ENCODE measurements at places on chromosomes 5 and 9.

DNA sequence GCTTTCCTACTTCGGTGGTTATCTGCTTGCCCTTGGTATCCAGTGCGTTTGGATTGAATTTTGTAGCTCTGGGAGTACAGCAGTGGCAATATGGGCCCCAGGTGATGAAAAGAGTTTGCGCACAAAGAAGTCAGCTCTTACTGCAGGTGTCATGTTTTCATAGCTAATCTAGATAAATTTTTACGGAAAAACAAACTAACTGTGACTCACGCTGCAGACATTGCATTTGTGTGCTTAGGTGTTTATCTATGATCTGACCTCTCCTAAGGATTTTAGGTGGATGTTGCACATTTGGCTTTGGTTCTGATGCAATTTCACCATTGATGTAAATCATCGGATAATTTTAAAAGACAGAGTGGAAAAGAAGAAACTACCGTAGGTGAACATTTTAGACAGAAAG lies 92.1 kb downstream of the VCAN start:
- DNase-seq, result no peak
- H3K4me1 ChIP-seq, result no peaks in the 10 kb centered on the region
- H3K36me3 ChIP-seq, result peaks cover 3% of the 10 kb centered on the region
- H3K27me3 ChIP-seq, result peaks cover 36% of the 10 kb centered on the region
- no peak overlapping the region for H3K4me3 ChIP-seq
- H3K27ac ChIP-seq, result no peak overlapping the region

DNA sequence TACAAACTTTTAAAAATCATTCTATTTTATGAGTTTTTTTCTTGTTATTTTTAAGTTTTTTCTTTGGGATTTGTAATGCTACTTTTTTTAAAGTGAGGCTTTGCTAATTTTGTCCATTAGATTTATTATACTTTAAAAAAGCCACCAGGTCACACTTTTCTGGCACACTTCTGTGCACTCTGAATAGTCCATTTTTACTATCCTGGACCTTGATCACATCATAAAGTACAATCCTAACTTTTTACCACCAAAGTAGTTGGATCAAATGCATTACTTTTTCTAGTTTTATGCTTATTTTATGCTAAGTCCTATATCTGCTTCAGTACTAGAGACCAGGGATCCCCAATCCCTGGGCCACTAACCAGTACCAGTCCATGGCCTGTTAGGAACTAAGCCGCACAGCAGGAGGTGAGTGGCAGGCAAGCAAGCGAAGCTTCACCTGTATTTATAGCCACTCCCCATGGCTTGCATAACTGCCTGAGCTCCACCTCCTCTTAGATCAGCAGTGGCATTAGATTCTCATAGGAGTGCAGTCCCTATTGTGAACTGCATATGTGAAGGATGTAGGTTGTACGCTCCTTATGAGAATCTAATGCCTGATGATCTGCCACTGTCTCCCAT lies 16.0 kb downstream of the FRRS1L start:
- H3K4me1 ChIP-seq, result no peaks in the 10 kb centered on the region
- no peak overlapping the region for H3K4me3 ChIP-seq
- H3K36me3 ChIP-seq, result no peaks in the 10 kb centered on the region
- no peak for DNase-seq

GRCh38 chr9:73215249-73215648 lies 63.6 kb downstream of the ANXA1 start:
- no peak overlapping the region for H3K4me3 ChIP-seq
- peaks cover 14% of the 10 kb centered on the region for H3K27me3 ChIP-seq
- no peak for DNase-seq
- H3K27ac ChIP-seq, result no peak overlapping the region
- H3K4me1 ChIP-seq, result no peaks in the 10 kb centered on the region
- no peaks in the 10 kb centered on the region for H3K36me3 ChIP-seq

- H3K4me1 ChIP-seq, result peaks cover 29% of the 10 kb centered on the region
- no peak overlapping the region for H3K27ac ChIP-seq
- no peak for DNase-seq
- peaks cover 3% of the 10 kb centered on the region for H3K36me3 ChIP-seq
Measured at GRCh38 chr9:83986195-83986594, 5.6 kb downstream of the RMI1 start.

GRCh38 chr5:66802941-66803340 lies 206.7 kb downstream of the MAST4 start:
- no peaks in the 10 kb centered on the region for H3K36me3 ChIP-seq
- no peak overlapping the region for H3K4me3 ChIP-seq
- DNase-seq, result no peak
- H3K4me1 ChIP-seq, result no peaks in the 10 kb centered on the region
- H3K27ac ChIP-seq, result no peak overlapping the region

GRCh38 chr5:71892641-71893365 lies 173.7 kb downstream of the CARTPT start:
- H3K4me3 ChIP-seq, result no peak overlapping the region
- no peaks in the 10 kb centered on the region for H3K36me3 ChIP-seq
- H3K4me1 ChIP-seq, result peaks cover 2% of the 10 kb centered on the region
- H3K27me3 ChIP-seq, result peaks cover 38% of the 10 kb centered on the region

- no peak overlapping the region for H3K4me3 ChIP-seq
- no peaks in the 10 kb centered on the region for H3K36me3 ChIP-seq
- H3K27ac ChIP-seq, result no peak overlapping the region
- no peaks in the 10 kb centered on the region for H3K27me3 ChIP-seq
- no peak for DNase-seq
Measured at GRCh38 chr5:107949688-107950341, 279.1 kb upstream of the EFNA5 start.

DNA sequence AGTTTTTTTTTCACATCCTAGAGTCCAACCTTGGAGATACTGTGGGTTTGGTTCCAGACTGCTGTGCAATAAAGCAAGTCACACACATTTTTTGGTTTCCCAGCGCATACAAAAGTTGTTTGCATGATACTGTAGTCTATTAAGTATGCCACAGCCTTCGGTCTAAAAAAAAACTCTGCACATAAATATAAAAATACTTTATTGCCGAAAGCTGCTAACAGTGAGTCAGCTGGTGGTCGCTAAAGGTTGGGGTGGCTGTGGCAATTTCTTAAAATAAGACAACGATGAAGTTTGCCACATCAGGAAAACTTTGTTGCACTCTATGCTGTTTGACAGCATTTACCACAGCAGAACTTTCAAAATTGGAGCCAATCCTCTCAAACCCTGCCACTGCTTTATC lies 37.4 kb downstream of the UBQLN1 start:
- H3K4me3 ChIP-seq, result no peak overlapping the region
- no peak for DNase-seq
- peaks cover 3% of the 10 kb centered on the region for H3K4me1 ChIP-seq
- H3K27ac ChIP-seq, result no peak overlapping the region
- no peaks in the 10 kb centered on the region for H3K27me3 ChIP-seq

GRCh38 chr9:83652433-83652832 lies 29.5 kb downstream of the IDNK start:
- H3K27me3 ChIP-seq, result no peaks in the 10 kb centered on the region
- DNase-seq, result no peak
- no peaks in the 10 kb centered on the region for H3K4me1 ChIP-seq
- H3K36me3 ChIP-seq, result peaks cover 32% of the 10 kb centered on the region
- H3K4me3 ChIP-seq, result no peak overlapping the region

DNA sequence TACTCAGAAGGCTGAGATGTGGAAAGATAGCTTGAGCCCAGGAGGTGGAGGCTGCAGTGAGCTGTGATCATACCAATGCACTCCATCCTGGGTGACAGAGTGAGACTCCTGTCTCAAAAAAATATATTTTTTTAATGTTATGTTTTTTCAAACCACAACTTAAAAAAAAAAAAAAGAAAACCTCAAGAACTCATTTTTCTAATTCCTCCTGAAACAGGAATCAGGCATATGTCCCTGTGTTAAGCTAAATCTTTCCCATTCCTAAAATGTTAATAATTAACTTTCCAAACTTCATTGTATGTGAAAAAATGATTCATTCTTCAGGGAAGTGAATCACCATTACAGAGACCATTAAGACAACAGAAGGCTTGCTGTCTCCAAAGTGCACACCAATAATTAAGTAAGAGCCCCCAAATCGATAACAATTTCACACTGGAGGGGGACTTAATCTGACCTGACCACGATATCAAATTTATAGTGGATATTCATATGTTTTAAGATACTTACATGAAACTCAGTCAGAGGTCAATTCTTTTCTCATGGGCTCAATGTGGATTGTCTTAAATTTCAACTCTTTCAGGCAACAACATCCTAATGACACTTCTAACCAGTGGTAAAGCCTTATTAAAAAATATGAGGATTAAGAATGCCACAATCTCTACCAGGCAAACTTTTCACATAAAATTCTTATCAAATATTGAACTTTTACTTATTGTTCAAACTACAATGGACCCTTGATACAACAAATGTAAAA lies 5.2 kb downstream of the CEMIP2 start:
- no peak for DNase-seq
- H3K4me3 ChIP-seq, result no peak overlapping the region
- peaks cover 36% of the 10 kb centered on the region for H3K36me3 ChIP-seq
- H3K4me1 ChIP-seq, result peaks cover 60% of the 10 kb centered on the region

Data from effector memory CD8-positive, alpha-beta T cell (primary cell).